Activated CD4-positive, alpha-beta T cell treated with anti-CD3 and anti-CD28 coated beads, Interleukin-2, amount 50 U/mL, for 24 hours (primary cell): ENCODE measurements at places on chromosomes 11 and 22.

DNA sequence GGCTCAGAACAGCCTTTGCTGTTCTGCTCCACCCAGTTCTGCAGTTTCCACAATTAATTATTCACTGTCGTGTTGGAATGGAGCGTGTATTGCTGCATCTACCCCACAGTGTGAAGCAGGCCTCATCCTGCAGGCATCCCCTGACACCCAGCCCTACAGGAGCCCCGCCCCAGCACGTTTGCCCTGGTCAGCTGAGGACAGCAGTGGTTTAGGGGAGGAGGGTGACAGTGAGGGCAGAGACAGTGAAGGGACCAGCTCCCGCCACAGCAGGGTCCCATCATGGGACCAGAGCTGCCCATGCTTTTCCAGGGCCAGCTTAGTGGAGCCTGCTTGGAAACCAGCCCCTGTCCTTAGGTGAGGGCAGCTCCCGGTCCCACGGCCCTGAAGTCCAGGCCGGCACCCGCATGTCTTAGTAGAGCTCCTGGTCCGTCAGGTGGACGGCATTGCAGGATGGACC is 273.0 kb downstream of the TBC1D22A start:
- no peak for DNase-seq

GRCh38 chr22:24992946-24993345 is 40.4 kb downstream of the KIAA1671 start:
- DNase-seq: no peak

DNA sequence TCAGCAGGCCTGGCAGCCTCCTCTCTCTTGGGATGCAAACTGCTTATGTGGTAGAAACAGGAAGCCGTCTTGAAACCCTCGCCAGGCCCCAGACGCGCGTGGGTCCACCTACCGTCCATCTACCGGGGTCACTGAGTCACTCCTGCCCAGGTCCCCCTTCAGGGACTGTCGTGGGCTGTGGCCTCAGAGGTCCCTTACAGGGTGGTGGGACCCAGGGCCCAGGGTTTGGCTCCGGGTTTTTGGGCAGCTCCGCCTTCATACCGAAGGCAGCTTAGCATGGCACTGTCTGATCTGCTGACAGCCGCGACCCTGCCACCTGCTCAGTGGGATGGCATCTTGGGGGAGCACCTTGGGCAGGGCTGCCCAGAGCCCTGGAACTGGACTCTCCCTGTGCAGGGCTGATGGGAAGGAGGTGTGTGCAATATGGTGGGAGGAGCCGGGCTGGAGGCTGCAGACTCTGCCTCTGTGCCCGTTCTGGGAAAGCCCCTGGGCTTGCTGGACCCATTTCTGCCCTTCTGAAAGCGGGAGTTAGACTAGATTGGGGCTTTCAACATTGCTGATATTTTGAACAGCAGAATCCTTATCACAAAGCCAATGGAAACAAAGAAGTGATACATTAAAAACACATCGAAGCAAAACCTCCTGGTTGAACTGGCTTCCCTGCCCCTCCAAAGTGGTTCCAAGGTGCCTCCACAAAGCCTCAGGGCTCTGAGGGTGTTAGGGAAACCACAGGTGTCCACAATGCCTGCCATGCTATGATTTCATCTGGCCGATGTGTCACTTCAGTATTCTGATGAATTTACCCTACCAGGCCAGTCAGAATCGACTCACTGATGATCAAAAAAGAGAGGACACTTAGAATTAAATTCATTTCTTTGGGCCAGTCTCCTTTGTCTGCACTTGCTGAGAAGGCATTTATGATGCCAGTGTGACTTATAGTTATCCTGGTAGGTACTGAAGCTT is 316.5 kb downstream of the KIRREL3 start:
- DNase-seq: no peak

GRCh38 chr11:111095327-111095726 is 150.2 kb upstream of the POU2AF2 start:
- no peak for DNase-seq

DNA sequence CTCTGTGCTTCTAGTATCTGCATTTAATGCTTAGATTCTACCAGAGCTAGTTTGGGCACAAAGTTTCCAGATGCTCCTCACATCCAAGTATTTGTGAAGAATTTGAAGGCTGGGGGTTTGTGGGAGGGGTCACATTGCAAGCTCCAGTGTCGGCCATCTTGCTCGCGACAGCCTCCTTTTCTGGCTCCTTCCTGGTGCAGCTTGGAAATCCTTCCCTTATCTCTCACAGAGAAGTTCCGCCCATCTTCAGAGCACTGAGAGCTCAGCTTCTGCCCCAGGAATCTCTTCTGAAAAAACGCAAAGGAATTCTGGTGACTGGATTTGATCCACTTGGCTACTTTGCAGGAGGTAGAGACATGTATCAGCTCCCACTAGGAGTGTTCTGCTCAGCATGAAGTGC is 497.5 kb downstream of the TBC1D22A start:
- DNase-seq: no peak

DNA sequence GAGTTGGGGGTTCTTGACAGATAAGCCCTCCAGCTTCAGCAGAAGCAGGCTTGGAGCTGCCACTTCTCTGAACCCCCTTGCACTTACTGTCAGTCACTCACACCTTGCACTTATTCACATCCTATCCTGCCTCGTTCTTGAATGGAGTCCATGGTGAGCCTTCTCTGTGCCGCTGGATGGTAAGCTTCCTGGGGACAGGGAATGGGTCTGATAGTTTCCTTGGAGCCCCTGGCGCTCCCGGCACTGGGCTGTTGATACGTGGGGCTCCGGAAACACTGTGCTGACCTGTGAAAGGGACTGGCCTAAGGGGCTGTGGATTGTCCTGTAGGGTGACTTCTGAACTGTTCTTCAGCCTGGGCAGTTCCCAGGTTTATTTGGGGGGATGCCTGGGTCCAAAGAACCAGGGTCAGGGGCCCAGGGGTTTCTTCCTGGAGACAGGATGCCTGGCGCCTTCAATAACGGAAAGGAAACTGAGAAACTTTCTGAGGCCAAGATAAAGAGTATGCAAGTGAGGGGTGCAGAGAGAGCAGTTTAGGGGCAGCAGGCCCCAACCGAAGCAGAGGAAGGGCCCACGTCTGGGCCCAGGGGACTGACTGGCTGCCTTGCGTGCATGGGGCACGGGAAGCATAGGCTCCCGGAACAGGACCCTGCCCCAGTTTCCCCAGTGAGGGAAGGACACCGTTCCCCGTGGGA is 709 bp upstream of the ST3GAL4 start:
- DNase-seq: no peak

- DNase-seq: no peak
These were observed 64.6 kb downstream of the ST3GAL4 start for GRCh38 chr11:126419801-126420697.

- no peak for DNase-seq
These were observed 6.1 kb downstream of the RTN4R start for GRCh38 chr22:20261848-20262581.
